ENCODE measurements at places on chromosomes 3 and 15.
A peak's percentile ranks its signal among the peaks of the same experiment; 100 is the strongest.

- DNase-seq, result no peak
These were observed 215.6 kb downstream of the CADPS start for GRCh38 chr3:62659660-62660059.

GRCh38 chr15:100383302-100384107 is 41.7 kb upstream of the ADAMTS17 start:
- no peak for DNase-seq

- no peak for DNase-seq
These were observed 16.8 kb downstream of the CACNA1D start for GRCh38 chr3:53511246-53511645.

DNA sequence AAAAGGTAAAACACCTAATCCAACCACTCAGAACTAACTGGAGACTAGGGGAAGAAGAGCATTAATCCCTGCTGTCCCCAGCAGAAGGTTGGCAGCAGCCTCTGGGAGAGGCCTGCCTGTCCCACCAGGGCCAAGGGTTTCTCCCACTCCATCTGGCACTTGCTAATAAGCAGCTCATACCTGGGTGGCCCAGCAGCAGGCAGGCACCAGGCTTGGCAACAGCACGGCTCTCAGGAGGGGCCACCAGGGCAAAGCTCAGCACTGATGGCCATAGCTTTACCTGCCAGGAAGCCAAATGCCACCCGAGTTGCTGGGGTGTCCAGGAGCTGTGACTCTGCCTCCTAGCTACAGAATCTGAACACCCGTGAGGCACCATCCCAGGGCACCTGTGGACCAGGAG is 58.3 kb downstream of the BOC start:
- DNase-seq, result no peak

GRCh38 chr15:44082558-44083157 is 112.4 kb downstream of the FRMD5 start:
- DNase-seq, result no peak

DNA sequence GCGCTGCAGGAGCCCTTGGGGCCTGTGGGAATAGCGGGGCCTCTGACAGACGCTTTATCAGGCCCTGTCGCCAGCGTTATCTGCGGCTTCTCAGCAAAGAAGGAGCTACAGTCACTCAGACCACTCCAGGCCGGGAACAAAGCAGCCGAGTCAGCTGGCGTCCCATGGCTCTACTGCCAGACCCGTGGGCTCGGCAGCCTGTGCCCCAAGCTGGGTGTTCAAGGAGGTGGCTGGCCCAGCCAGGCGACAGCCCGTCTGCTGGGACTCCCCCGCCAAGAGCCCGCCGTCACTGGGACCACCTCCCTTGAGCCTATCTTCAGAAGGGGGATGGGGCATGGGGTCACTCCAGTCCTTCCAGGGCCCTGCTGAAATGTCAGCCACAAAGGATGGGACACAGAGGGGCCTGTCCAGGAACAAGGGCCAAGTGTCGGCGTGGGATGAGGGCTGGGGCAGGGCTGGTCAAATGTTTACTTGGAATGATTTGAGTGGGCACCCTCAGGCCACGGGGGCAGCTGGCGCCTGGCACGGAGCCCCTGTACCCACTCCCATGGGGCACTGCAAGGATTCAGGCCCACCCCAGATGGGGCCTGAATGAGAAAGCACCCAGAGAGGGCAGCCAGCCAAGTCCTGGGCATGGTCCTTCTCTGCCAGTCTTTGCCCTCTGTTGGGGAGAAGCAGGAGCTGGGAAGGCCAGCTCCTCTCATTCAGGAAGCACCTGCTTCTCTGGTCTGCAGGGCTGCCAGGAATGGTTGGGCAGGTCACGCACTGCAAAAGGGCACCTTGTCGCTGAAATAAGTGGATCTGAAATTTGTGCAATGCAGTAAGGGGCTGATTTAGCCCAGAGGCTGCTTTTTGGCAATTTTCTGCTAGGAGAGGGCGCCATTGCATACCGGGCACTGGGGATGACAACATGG is 148.3 kb downstream of the SMAD6 start:
- DNase-seq, result no peak

DNA sequence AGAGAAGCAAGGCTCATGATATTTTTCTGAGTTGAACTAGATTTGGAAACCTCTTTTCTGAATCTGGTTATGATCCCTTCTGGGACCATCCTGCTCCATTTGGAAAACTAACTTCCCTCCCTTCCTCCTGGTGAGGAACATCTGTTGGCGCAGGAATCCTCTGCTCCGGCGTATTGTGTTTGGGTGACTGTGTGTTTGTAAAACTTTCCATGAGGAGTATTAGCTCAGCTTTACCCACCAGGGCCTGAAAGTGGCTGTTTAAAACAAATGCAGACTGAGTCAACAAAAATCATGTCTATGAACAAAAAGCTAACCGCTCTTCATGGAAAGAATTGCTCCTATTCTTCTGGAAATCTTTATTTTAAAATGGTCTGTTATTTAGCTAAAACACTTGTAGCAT is 17.7 kb downstream of the STARD9 start:
- no peak for DNase-seq

DNA sequence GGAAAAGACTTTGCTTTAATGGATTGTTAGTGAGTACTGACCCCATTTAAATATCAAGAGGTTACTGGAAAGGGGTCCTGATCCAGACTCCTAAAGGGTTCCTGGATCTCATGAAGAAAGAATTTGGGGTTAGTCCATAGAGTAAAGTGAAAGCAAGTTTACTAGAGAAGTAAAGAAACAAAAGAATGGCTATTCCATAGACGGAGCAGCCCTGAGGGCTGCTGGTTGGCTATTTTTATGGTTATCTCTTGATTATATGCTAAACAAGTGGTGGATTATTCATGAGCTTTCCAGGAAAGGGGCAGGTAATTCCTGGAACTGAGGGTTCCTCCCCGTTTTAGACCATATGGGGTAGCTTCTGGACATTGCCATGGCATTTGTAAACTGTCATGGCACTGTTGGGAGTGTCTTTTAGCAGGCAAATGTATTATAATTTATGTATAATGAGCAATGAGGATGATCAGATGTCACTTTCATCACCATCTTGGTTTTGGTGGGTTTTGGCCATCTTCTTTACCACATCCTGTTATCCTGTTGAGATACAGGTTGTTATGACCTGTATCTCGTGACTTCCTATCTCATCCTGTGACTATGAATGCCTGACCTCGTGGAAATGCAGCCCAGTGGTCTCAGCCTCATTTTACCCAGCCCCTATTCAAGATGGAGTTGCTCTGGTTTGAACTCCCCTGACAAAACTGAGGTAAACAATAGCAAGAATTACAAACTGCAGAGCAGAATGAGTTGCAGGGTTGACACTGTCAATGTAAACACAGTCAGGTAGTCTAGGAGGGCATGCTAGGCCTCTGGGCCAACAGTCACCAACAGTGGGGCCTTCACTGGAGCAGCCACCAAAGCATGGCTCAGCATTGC is 10.3 kb upstream of the GPR160 start:
- no peak for DNase-seq

- DNase-seq, result no peak
These were observed 17.7 kb downstream of the ATG7 start for GRCh38 chr3:11289864-11290263.

DNA sequence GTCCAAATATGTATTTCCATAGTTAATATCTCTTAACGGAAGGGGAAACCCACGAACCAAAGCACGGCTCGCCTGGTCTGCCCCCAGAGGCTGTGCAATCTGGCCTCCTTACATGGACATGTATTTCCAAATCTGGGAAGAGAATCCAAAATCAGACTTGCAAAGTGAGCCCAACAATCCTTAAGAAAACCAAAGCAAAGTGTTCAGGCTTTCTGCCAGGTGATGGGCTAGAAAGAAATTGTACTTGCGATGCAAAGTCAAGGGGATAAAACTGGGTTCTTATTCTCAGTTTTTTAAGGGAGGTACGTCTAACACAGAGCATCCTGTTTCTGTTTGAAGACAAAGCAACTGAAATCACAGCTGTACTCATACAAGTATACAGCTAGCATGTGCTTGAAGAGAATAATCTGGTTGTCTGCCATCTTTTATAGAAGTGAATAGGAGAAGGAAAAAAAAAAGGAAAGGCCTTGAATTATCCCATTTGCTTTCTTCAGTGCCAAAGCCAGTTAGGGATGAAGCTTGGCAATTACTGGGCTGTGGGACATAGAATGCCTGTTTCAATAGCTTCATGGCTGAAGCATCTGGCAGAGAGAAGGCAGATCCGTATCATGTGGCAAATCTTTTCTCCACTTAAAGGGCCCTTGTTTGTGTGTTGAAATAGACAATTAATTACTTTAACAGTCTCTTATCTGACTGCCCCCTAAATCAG is 48.4 kb downstream of the LRIG1 start:
- DNase-seq, result no peak

GRCh38 chr15:74216949-74217348 is 14.4 kb upstream of the STRA6 start:
- DNase-seq, result no peak

GRCh38 chr3:148366743-148367410 is 330.8 kb upstream of the AGTR1 start:
- DNase-seq, result peak; percentile 13

Measured in NCI-H2081 treated with DMSO at 0.1 percent for 48 hours (cell line).